Stimulated activated CD4-positive, alpha-beta T cell treated with anti-CD3 and anti-CD28 coated beads, Interleukin-1b, Interleukin-23, amount 100 ng/mL, for 1 hour (primary cell): ENCODE measurements at places on chromosomes 7 and 10.

DNA sequence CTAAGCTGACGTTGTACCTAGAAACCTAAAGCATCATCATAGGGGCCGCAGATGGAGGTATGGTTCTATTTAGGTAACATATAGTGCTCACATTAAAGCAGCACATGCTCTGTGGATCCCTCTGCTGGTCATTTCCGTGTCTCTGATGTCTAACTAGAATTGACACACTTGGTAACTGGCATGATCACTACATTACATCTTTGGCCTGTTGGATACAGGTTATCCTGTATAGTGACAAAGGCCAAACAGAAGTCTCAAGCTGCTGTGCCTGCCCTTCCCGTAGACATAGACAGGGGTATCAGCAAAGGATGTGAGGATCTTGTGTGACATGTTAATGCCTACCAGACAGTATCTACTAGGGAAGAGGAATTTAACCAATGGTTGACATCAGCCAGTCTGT, 51.2 kb downstream of the KIF5B start:
- no peak for DNase-seq

GRCh38 chr10:124710266-124710881, 33.8 kb downstream of the FAM53B start:
- no peak for DNase-seq

DNA sequence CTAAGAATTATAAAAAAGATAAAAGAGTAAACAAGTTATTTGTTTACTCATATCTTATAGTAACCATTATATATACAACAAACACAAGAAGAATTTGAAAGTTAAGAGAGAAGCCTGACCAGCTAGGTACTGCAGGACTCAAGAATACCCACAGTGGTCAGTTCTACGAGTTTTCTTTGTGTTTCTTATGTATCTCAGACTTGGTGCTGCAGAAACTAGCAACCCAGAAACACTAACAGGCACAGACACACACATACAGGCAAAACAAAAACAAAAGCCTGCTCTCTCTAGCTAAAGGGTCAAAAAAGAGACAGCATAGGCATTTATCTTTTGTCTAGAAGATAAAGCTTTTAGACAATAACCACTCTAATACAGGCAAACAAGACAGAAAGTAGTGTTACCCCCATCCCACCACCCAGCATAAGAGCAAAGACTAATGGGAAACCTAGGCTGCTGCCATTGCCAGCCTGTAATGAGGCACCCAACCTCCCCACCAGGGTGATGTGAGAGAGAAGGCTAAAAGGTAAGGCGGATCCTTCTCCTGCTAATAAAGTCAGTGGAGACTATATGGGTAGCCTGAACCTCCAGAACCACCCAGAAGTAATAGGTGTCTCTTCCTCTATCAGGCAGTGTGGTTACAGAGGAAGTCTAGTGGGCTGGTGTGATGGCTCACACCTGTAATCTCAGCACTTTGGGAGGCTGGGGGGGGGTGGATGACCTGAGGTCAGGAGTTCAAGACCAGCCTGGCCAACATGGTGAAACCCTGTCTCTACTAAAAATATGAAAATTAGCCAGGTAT, 113.9 kb downstream of the DNAJC1 start:
- no peak for DNase-seq

DNA sequence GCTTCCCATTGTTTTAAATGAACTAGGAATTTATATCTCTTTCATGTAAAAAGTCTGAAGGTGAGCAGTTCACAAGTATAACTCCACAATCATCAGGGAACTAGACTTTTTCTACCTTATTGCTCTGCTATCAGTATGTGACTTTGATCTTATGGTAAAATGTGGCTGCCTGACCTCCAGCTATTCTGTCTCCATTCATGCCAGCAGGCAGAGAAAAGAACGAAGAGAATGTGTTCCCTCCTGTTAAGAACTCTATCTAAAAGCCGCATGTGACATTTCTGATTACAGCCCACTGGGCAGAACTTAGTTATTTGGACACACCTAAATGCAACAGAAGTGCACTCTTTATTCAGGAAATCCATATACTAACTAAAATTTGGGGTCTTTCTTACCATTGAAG, 102.8 kb upstream of the MBL2 start:
- no peak for DNase-seq

GRCh38 chr10:15254808-15255648, 86.5 kb upstream of the NMT2 start:
- no peak for DNase-seq

DNA sequence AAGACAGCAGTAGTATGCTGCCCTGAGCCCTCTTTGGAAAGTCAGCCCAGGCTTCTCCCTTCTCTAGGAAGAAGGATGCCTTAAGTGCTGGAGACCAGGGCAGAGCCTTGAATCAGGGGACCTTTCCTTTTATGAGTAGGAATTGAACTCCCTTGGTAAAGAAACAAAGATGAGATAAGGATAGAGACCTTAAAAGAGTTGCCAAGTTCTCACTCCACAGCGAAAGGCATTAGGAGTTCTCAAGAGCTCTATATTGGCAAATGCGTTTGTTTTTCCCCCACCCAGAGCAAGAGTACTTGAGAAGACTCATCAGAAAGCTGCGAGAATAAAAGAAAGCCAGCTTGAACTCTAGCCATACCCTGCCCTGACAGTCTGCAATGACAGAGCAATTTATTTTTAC, 72.9 kb upstream of the OGDHL start:
- no peak for DNase-seq

GRCh38 chr7:7920481-7920880, 48.1 kb upstream of the GLCCI1 start:
- DNase-seq = no peak

DNA sequence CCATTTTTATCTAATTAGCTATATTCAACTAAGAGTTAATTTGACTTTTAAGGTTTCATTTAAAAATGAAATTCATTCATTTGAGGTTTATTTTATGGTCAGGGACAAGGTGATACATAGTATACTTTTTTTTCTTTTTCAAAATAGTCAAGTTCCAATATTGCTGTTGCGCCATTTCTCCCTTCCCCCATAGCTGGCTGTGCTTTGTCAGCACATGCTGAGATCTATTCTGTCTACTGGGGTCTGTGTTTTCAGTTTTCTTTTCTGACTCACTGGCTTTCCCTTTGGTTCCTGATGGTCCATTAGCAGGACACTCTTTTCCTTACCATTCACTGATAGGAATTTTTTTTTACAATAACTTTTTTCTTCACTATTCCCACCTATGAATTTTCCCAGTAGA, 336.4 kb upstream of the TMEM229A start:
- no peak for DNase-seq

DNA sequence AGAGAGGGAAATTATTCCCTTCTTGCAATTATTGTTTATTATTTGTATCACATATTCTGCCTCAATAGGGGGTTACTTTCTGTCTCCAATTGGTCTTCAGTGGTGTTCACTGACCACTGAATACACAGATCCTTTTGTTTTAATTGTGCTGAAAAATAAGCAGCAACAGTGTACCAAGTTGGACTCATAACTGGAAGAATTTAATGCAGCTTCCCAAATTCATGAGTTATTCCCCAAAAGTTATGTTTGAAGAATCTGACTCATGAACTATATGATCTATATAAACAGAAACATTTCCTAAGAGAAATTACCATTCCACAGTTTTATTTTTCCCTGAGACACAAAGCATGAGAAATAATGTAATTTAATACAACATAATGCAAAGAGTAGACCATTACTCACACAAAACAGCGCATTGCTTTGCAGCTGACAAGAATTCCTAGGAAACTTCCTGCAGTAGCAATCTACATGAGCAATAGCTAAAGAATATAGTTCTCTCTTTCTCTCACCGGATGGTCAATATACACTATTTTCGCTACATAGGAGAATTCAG, 479.2 kb downstream of the HTR7 start:
- no peak for DNase-seq

GRCh38 chr10:117543225-117544003, 868 bp downstream of the EMX2 start:
- DNase-seq = no peak

DNA sequence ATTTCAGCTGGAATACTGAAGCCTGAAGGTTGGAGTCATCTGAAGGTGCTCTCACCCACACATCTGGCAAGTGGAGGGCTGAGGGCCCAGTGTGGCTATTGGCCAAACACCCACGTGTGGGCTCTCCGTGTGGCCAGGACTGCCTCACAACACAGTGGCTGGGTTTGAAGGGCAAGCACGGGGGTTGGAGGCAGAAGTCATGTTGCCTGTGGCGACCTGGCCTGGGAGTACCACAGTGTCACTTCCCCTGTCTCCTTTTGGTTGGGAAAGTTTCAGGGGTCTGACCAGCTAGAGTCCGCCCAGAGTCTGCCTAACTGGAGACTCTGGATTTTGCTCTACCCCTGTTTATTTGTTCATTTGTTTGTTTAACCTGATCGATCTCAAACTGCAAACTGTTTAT, 169.5 kb downstream of the DNAJB6 start:
- no peak for DNase-seq

- DNase-seq = no peak
Observed at GRCh38 chr7:138864667-138865066, 66.7 kb upstream of the ATP6V0A4 start.

DNA sequence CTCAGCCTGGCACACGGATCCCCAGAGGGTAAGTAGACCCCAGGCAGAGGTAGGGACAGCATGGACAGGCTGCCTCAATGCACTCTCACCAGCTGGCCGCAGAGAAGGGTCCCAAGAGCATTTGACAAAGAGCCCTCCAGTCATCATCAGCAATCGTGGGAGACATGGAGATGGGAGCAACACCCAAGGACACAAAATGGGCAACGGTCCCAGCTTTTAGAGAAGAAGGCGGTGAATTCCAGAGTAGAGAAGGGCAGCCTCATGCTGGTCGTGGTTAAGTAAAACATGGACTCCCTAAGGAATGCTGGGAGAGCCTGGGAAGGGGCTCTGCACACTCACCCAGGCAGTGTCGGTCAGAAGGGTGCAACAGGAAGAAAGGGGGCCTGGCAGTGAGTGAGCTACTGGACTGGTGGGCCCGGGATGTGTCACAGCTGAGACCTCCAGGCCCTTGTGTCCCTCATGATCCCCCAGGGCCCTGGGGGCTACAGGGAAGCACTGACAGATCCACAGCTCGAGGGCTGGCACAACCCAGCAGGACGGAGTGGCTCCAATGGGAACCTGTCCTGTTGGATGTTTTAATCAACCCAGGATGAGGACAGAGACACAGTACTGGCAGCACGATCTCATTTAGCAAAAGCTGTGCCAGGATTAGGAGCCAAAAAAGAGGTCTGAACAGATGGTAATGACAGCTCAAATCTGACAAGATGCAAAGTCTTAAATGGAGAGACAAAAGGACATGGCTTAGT, 147.1 kb downstream of the NEURL1 start:
- no peak for DNase-seq

DNA sequence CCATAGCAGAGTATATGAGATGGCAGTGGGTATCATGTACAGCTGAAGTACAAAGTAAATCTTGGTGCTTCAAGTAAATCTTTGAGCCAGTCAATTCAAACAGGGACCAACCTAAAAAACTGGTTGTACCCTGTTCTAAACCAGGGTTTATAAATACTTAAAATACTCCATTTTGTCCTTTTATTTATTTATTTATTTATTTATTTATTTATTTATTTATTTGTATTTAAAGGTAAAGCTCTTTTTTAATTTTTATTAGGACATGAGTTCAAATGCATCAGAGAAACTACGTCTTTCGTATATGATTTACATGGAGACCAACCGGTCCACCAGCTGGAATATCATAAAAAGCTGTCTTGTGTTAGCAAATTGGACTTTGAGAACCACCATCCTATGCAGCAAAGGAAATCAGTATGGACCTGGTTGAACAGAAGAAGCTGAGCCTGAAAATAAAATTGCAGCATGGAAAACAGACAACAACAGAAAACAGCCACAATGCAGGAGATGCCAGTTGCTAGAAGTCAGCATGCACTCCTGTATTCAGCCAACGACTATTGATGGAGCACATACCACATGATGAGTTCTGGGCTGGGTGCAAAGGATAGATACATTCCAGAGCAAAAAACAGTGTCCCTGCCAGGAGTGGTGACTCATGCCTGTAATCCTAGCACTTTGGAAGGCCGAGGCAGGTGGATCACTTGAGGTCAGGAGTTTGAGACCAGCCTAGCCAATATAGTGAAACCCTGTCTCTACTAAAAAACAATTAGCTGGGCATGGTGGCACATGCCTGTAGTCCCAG, 60.0 kb downstream of the PLXNA4 start:
- DNase-seq = no peak

DNA sequence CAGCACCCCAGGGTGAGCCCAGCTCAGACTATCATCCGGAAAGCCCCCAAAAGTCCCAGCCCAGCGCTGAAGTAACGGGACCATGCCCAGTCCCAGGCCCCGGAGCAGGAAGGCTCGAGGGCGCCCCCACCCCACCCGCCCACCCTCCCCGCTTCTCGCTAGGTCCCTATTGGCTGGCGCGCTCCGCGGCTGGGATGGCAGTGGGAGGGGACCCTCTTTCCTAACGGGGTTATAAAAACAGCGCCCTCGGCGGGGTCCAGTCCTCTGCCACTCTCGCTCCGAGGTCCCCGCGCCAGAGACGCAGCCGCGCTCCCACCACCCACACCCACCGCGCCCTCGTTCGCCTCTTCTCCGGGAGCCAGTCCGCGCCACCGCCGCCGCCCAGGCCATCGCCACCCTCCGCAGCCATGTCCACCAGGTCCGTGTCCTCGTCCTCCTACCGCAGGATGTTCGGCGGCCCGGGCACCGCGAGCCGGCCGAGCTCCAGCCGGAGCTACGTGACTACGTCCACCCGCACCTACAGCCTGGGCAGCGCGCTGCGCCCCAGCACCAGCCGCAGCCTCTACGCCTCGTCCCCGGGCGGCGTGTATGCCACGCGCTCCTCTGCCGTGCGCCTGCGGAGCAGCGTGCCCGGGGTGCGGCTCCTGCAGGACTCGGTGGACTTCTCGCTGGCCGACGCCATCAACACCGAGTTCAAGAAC, 1.1 kb downstream of the VIM start:
- peak; percentile 81 for DNase-seq

- DNase-seq = no peak
Observed at GRCh38 chr10:79629955-79630327, 19.2 kb downstream of the SFTPA1 start.

DNA sequence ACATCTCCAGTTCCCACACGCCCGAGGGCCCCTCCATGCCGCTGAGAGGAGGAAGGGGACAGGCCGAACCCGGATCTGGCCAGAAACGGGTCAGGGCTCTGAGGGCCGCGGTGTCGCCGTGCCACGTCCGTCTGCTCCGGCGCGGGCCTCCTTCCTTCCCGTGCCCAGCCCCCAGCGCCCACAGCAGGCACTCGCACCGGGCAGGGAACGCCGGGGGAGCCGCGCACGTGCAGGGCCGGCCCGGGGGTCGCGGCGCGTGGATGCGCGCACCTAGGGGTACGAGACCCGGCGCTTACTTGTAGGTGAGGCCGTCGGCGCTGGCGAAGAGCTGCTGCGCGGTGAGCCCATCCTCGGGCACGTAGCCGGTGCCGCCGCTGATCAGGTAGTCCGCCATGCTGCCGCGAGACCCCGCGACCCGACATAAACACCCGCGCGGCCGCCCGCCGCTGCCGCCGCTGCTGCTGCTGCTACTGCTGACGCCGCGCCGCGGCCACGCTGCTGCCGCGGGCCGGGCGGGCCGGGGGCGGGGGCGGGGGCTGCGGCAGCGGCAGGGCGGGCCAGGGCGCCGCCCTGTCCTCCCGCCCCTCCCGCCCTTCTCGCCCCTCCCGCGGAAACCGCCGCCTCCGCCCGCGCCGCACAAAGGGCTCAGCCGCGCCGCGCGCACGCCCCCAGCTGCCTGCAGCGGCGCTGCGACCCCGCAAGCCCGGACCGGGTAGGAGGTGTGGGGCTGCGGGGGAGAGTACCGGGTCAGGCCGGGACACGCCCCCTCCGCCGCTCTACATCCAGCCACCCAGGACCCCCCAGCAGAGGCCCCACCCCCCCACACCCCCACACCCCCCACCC, 4.1 kb downstream of the IMPDH1 start:
- DNase-seq = peak; percentile 31

GRCh38 chr7:64787295-64787694, 6.9 kb upstream of the ZNF138 start:
- no peak for DNase-seq

GRCh38 chr10:84333864-84334451, 5.6 kb downstream of the CCSER2 start:
- DNase-seq = peak; percentile 34
